ENCODE measurements at places on chromosomes 16 and 17.

- no peak for DNase-seq
These were observed 8.1 kb downstream of the KCNH6 start for GRCh38 chr17:63531022-63531965.

GRCh38 chr17:21082001-21082436 lies 39.2 kb upstream of the USP22 start:
- no peak for DNase-seq

DNA sequence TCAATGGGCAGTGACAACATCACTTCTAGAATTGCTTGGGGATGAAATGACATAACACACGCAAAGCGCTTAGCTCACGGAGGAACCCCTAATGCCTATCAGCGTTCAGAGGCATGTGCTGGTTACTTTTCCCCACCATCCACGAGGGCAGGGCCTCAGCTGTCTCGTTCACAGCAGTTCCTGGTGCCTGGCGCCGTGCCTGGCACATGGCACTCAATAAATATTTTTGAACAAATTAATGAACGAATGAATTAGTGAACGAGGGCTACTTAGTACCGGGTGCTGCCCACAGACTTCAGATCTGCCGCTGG lies 14.1 kb upstream of the CIBAR2 start:
- no peak for DNase-seq

DNA sequence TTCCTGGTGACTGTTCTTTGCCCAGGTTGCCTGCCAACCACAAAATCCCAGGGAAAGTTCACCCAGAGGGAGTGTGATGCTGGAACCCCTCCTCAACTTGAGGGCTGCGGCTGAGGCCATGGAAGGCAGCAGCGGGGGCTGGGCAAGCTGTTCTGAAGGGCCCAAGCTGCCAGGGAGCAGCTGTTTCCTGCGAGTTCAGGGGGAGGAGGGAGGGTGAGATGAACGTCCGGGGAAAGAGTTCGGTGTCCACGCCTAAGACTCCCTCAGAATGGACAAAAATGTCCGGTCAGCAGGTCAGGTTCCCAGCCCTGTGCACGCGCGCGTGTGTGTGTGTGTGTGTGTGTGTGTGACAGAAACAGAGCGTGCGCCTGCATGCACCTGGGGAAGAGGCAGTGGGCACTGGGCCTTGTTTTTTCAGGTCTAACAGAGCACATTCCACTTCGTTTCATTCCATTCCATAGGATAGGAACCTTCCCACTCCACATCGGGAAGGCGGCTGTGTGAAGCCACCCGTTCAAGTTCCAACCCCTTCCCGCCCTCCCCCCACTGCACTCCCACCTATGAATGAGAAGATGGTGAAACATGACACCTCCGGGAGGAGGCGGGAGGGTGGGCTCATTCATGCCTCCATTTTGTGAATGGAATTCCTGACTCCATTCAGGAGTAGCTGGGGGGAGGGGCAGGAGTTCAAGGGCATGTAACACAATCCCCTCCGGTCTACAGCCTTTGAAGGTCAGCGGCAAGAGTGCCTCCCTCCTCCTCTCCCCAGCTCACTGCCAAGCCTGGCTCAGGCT lies 15.7 kb downstream of the ETV4 start:
- no peak for DNase-seq

GRCh38 chr17:3529817-3530741 lies 27.5 kb downstream of the TRPV3 start:
- no peak for DNase-seq

DNA sequence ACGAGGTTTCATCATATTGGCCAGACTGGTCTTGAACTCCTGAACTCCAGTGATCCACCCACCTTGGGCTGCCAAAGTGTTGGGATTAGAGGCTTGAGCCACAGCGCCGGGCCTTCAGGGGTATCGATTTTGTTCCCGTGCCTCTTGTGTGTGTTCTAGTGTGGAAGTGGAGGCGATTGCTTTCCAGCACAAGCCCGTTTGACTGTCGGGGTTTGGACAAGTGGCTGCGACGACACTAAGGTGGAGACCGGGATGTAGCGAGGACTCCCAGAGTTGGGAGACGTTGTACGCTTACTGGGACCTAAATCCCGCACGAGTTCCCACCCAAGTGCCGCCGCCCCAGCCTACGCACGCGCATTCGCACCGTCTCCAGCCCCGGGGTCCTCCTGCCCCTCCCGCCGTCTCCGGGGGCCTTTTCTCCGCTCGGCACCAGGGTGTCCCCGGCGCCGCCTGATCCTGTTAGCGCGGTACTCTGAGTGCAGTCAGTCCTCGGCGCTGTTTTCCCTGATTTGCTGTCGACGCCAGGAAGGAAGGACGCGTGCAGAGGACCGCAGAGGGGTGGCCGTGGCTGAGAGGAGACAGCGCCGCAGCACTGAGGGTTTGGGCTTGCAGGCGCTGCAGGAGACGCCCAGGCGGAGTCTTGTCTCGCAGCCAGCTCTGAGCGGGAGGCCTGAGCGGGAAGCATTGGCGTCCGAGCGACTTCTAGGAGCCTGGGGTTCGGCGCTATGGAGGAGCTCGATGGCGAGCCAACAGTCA lies at the start of gene NUP85:
TSS of gene NUP85 (plus strand) at position 643 of the 756 bp plus-strand sequence. CDS start at position 726, 83 bp downstream.
- DNase-seq = peak; percentile 84

GRCh38 chr17:16398270-16399267 lies 16.8 kb upstream of the TRPV2 start:
- DNase-seq = no peak

GRCh38 chr17:6070430-6070912 lies 292 bp downstream of the WSCD1 start:
- no peak for DNase-seq

- no peak for DNase-seq
These were observed at the start of gene ZNF205 for GRCh38 chr16:3112058-3112880. ZNF205 (plus strand) TSS chr16:3112586; CDS start chr16:3113431, 845 bp downstream.

GRCh38 chr17:49576088-49576916 lies 631 bp downstream of the NXPH3 start:
- no peak for DNase-seq

GRCh38 chr16:29898804-29899515 lies 390 bp downstream of the SEZ6L2 start:
- no peak for DNase-seq

GRCh38 chr16:56869513-56870275 lies 4.7 kb downstream of the SLC12A3 start:
- DNase-seq = no peak

- no peak for DNase-seq
These were observed 232.1 kb downstream of the STX8 start for GRCh38 chr17:9343516-9343915.

DNA sequence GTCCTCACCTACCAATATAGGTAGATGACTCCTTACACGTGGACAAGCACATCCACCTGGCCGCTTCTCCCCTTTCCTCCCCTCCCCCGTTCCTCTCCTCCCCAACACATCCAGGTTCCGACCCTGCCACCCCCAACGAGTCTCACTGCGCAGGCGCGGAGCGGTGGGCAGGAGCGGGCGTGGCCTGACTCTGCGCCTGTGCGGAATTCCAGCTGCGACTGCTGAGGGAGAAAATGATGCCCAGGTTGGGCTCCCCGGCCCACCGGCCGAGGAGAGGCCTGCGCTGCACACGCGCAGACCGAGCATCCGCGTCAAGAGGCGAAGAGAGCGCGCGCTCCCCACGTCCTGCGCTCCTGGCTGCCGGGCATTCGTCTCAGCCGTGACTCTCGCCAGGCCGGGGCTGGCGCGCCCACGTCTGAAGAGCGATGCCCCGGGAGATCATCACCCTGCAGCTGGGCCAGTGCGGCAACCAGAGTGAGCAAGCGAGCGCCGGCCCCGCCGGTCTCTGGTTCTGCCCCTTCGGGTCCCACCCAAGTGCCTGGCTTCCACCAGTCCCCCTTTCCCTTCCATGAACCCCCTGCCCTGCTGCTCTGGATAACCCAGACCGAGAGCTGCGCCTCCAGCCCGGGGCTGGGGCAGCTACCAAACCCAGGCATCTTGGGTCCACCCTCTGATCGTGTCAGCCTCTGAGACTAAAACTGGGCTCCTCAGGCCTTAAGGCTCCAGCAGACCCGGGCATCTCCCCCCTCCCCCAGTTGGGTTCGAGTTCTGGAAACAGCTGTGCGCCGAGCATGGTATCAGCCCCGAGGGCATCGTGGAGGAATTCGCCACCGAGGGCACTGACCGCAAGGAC lies at the start of gene TUBG2:
TSS of gene TUBG2 (plus strand) at position 206 of the 853 bp plus-strand sequence. CDS start at position 426, 220 bp downstream.
- DNase-seq = no peak

GRCh38 chr16:28187595-28188004 lies 24.2 kb downstream of the XPO6 start:
- DNase-seq = no peak
